ENCODE measurements at places on chromosomes 2 and 18. TPM values are rescaled to one million over a fixed set of nuclear protein-coding genes. Genes with fewer than 3 reads are reported as not detected.

ABCB11 gene
- total RNA-seq, result not detected

MERTK gene
- 6.7 TPM for total RNA-seq

EIF4E2 gene
- total RNA-seq, result 180 TPM

APCDD1 gene
- not detected for total RNA-seq

NR4A2 gene
- total RNA-seq, result 0.51 TPM

LTBP1 gene
- 63.1 TPM for total RNA-seq

CNGA3 gene
- total RNA-seq, result not detected

GEN1 gene
- 63.1 TPM for total RNA-seq

SNORC gene
- 0.33 TPM for total RNA-seq

MPHOSPH10 gene
- total RNA-seq, result 71.0 TPM

MEIS1 gene
- 14.7 TPM for total RNA-seq

ATP6V1B1 gene
- total RNA-seq, result 1.6 TPM

KATNAL2 gene
- 5.1 TPM for total RNA-seq

TUBA4B gene
- total RNA-seq, result not detected

SAG gene
- total RNA-seq, result not detected

FER1L5 gene
- total RNA-seq, result 0.04 TPM

SLC11A1 gene
- total RNA-seq, result 0.36 TPM

CTIF gene
- 13.6 TPM for total RNA-seq

TCF4 gene
- total RNA-seq, result 37.3 TPM

TXNDC2 gene
- total RNA-seq, result 0.06 TPM

ALPG gene
- not detected for total RNA-seq

ATP6V1C2 gene
- 0.23 TPM for total RNA-seq

CTAGE1 gene
- total RNA-seq, result not detected

KHK gene
- total RNA-seq, result 0.63 TPM

SP5 gene
- 0.10 TPM for total RNA-seq

INPP1 gene
- 27.2 TPM for total RNA-seq

ASB18 gene
- 0.04 TPM for total RNA-seq

C1QL2 gene
- not detected for total RNA-seq

HOXD12 gene
- total RNA-seq, result not detected

STARD6 gene
- total RNA-seq, result not detected

REG3A gene
- not detected for total RNA-seq

HMSD gene
- total RNA-seq, result not detected

MYO7B gene
- total RNA-seq, result 3.7 TPM

LAMA1 gene
- total RNA-seq, result 11.9 TPM

POLR1A gene
- 49.9 TPM for total RNA-seq

Measured in SJCRH30 (cell line).